ENCODE measurements at places on chromosomes 13 and 19. TPM values are rescaled to one million over a fixed set of nuclear protein-coding genes. Genes with fewer than 3 reads are reported as not detected.

The LYPD5 gene
- total RNA-seq, result not detected

The GPR42 gene
- not detected for total RNA-seq

The MZF1 gene
- 40.5 TPM for total RNA-seq

The ISYNA1 gene
- 254 TPM for total RNA-seq

The NOVA2 gene
- total RNA-seq, result 25.6 TPM

All from neural crest cell (in vitro differentiated cells).